ENCODE measurements at places on chromosomes 2 and 18.

- DNase-seq: no peak
Observed at GRCh38 chr2:220120041-220120440, 492.6 kb downstream of the SLC4A3 start.

- no peak for DNase-seq
Observed at GRCh38 chr18:12990641-12990966, 558 bp upstream of the CEP192 start.

DNA sequence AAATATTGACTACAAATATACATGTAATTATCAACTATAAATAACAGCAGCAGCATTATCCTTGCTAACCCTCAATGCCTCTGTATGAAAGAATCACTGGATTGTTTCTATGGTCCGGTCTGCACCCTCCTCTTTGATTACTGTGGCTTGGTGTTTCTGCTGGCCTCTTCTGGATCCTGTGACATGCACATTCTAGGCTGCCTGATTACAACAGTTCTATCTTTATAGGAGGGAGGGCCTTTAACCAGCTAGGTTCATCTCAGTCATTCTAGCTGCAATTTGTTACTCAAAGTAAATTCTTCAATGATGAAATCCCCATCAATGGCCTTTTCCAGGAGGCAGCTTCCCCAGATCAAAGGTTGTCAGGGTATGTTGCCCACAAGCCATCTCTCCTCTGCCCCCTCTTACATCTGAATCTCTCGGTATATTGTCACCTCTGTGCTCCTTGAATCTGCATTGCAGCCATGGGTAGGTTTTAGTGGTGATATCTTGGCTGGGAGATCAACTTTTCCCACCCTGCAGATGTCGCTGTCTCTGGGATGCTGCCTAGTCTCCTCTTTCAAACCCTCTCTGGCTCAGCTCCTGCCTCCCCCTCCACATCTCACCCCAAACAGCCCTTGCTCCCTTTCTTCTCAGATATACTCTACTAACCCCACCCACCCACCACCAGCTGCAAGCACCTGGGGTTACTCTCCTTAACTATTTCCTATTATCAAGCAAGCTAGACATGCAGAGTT, 106.2 kb upstream of the BZW1 start:
- DNase-seq: no peak

DNA sequence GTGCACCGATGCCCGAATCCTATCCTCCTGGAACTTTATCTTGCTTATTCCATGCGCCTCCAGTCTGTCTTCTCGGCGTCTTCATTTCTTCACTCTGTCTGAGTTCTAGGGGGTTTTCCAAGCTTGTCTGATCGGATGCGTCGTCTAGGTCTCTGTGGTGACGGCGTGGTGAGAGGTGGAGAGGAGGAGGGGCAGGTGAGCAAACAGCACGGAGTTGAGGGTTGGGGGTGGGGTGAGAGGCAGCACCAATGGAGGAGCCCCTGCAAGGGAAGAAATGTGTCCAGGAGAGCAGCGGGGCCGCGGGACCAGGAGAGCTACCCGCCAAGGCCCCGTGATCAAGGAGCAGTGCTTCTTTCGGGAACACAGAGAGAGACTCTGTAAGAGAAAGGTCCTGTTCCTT, 131.3 kb upstream of the TWIST2 start:
- no peak for DNase-seq

- DNase-seq: no peak
Observed at GRCh38 chr2:121429119-121429903, 101.4 kb upstream of the RNU4ATAC start.

DNA sequence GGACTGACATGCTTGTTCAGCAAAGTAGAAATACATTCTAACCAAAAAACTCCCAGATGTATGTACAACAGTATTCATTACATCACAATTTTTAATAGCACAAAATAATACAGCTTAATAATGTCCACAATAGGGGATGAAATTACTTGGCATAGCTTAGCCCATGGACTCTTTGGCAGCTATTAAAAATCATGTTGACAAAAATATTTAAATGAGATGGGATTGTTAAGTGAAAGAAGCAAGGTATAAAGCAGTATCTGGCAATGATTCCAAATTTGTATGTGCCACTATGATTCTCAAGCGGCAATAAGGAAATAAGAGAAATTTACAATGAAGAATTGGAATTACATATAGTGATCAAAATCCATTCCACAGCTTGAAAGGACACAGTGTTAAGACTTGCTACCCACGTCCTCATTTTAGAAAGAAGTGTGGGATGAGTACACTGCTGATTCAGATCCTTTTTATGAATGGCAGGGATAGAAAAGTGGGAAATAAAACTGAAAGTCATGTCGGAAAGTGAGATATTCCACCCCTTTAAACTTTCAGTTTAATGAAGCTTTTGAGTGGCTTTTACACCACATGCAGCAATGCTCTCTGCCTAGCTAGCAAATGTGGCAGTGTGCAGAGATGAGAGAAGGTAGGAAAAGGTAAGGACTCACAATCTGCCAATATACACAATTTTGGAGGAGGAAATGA, 2.4 kb downstream of the GAREM1 start:
- DNase-seq: no peak

- no peak for DNase-seq
Observed at GRCh38 chr2:30201990-30202389, 29.3 kb upstream of the LBH start.

- DNase-seq: peak; percentile 88
Observed at GRCh38 chr2:203830304-203831055, 37.1 kb upstream of the CTLA4 start.

DNA sequence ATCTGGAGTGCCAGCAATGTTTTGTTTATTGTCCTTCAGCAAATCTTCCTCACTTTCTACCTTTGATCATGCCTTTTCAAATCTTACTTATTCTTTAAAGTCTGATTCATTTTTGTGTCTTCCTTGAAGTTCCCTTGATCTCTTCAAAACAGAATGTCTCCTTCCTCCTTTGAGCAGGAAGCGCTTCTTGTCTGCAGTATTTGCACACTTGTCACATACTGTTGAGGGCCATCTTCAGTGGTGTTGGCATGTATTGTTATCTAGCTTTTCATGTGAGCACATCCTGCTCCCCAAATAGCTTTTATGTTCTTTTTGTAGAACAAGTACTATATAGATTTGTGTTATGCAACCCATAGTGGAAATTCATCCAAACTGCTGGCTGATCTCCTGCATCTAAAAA, 5.9 kb upstream of the CERS6 start:
- DNase-seq: no peak

DNA sequence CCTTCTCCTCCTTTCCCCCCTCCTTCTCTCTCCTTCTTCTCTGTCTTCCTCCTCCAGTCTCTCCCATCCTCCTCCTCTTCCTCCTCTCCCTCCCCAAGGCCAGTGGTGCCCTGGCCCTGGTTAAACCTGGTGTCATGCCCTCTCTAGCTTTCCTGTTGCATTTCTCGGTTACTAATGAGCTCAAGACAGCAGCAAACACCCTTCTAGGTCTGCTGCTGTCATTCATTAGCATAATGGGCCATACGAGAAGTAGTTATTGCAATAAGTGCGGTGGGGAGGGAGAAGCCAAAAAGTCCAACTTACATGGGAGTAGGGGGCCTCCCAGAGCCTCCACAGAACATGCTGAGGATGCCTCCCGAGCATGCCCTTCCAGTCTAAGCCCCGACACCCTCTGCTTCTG, 177.2 kb downstream of the CELF4 start:
- no peak for DNase-seq

DNA sequence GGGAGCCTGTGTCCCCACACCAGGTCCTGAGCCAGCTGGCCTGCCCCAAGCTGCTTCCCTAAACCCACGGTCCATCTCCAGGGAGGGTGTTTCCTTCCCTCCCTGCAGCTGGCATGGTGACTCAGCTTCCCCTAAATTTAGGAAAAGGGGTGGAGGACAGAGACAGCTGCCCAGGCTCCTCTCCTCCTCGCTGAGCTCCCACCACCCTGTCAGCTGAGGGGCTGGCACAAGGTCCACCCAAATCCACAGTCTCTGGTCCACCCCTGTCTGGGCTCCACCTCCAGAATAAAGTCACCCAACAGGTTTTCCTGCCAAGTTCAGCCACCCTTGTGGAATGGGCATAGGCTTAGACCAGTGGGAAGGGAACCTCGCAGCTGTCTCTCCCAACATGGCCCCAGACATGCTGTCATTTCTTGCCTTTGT, 156.5 kb downstream of the TNS1 start:
- no peak for DNase-seq

GRCh38 chr2:199395311-199395710, 62.4 kb downstream of the SATB2 start:
- no peak for DNase-seq

DNA sequence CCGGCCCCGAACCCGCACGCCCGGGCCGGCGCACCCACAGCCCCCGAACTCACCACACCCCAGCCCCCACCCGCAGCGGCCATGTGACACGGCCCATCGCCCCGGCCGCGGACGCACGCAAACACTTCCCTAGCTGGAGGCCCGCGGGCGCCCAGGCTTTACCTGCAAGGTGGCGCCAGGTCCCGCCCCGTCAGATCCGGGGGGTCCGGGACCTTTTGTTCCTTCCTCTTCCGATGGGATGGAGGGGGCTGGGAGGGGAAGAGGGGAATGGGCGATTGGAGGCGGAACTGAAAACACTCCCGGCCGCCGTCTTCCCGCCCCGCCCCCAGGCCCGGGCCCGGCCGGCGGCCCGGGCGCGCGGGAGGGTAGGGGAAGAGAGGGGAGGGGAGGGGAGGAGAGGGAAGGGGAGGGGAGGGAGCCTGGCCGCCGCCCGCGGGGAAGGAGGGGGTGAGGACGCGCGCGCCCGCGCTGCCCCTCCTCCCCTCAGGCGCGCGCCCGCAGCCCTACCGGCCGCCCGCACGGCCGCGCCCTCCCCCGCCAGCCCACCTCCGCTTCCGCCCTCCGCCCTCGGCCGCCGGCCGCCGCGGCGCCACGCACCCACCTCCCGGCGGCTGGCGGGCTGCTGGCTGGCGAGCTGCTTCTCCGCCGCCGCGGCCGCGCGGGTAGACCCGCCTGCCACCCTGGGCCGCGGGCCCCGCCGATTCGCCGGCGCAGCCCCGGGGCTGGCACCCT, at the start of gene SMAD2:
Gene SMAD2 (minus strand): TSS at position 461 of the 732 bp plus-strand sequence. CDS start 33,903 bp downstream, outside the sequence.
- peak; percentile 92 for DNase-seq

DNA sequence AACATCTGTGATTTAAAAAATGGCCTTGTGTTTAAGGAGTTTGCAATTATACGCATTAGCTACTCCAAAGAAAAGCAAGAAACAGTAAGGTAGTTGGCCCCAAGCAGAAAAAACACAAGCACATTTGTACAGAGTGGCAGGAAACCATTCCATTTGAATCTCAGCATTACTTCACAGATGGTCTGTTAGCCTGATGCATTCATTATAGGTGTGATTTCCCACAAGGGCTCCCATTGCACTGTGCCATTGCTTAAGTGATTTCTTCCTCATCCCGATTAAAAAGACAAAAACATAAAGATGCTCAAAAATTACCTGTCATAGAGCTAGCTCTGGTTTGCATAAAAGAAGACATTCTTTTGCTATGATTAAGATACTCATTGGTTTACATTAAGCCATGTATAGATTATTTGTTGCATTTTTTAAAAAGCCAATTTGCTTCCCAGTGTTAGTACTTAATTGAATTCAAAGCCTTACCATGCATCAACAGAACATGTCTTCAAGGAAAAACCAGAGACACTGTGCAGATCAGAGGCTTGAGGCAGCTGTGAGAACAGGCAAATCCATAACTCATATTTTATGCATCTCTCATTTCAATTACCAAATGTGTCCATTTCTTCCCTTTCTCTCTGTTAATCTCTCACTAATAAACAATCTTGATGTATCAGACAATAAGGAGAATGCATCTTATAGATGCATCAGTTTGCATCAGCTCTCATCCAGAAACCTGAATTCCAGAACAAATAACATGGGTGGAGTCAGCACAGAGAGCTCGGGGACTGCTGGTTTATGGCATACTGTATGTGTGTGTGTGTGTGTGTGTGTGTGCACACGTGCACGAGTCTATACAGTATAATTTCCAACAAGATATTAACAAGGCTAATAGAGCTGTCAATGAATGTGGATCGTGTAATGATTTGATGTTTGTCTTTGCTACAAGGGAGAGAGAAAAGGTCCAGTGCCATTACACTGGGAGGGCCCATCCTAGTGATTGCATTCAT, 558.6 kb upstream of the HS6ST1 start:
- DNase-seq: no peak

Measured in stimulated activated effector memory CD8-positive, alpha-beta T cell treated with anti-CD3 and anti-CD28 coated beads, Interleukin-12 subunit alpha, Interleukin-12 subunit beta, amount 100 ng/mL, for 72 hours (primary cell).